ENCODE measurements at places on chromosomes 6 and 20.

DNA sequence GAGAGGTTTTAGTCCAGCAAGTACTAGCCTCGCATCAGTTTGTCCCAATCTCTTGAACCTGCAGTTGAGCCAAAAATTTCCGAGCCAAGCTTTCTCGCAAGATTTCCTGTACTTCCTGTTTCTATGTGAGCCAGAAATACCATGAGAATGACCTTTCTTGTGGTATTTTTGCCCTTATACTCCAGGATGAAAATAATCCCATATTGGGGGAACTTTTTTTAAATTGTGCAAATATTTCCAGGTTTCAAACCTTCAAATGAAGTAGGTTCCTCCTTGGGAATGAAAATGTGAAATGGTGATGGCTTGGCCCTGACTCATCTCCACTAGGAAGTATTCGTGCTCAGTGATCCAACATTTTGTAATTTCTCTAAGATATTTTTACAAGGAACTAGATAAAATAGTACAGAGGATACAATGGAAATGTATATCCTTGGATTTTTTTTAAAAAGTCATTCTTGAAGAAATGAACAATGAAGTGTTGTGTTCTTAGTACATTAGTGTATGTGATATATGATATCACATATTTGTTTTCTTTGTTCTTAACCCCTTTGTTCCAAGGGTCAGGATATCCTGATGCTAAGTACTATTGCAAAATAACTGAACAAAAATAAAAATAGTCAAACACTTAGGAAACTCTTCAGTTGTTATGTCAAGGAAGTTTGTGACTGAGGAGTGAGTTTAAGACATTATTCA, 184.0 kb downstream of the PDE7B start:
- DNase-seq = no peak

GRCh38 chr6:167799033-167799821, 27.5 kb upstream of the AFDN start:
- DNase-seq = no peak

DNA sequence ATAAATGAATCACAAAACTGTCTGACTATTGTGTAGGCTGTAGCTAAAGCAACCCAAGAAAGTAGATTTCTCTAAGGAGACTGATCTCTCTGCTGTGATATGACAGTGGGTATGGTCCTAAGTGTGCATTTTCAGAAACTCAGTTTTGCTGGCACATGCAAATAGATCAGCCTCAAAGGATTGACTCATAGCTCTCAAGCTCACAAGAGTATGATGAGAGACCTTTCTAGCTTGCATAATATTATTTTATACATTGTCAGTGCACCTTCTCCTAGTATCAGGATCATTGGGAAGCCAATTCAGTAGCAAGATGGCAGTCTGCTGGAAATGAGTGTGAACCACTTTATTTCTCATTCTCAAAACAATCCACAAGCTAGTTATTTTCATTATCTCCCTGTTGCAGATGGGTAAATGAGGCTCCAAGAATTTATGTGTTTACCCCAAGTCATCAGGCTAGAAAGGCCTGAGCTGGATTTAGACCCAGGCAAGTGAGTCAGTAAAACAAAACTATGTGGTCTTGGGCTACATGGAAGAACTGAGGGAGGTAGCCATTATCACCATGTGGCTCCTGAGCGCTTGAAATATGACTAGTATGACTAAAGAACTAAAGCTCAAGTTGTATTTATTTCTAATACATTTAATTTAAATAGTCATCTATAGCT, 27.9 kb upstream of the PLCB4 start:
- DNase-seq = no peak

GRCh38 chr20:21608777-21609176, 94.9 kb upstream of the NKX2-2 start:
- no peak for DNase-seq

- DNase-seq = no peak
Observed at GRCh38 chr20:47317127-47317895, 39.2 kb downstream of the ZMYND8 start.

DNA sequence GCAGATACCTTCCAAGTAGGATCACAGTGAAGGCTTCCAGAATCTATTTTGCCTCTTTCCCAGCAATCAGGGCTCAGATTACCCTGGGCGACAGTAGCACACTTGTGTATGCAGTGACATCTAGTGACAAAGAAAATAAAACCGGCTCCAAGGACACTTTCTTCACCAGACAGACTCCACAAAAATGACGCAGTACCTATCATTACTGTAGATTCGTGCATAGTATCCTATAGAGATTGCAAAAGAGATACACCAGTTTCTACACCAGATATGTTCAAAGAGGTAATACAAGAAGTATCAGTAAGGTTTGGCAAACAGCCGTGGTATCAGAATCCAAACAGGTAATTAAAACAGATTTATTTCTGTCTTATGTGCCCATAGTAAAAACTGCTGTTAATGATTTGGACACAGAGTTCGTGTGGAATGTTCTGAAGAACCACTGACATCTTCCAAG, 600.4 kb upstream of the JAG1 start:
- DNase-seq = peak; percentile 44

DNA sequence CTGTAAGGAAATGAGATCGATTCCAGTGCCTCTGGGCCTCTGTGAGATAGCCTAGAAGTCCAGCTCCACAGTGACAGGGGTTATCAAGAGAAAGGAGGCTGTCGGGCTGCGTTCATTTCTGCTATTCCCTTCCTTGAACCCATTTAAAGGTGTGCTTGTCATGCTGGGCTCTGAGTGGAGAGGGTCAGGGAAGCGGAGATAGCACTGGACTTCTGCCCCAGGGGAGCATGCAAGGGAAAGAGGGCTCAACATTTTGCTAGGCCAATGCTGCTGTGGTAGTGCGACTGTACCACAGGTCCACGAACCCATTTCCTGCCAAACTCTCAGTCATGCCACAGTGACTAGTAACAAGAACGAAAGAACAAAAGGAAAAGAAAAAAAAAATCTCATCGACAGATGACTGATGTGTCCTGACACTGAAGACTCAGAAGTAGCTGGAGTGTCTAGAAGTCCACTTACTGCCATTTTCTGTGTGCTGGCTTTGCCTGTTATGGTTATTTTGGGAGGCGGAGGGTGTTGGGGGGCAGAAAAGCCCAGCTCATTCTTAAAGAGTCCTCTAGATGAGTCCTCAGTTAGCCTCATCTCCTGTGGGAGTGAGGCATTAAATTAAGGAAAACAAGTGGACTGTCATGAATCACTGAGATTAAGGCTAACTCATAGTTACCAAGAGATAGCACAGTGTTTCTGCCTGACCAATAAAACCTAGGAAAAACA, 8.1 kb downstream of the NEDD9 start:
- DNase-seq = no peak

GRCh38 chr6:30459145-30459544, 30.2 kb upstream of the HLA-E start:
- no peak for DNase-seq

DNA sequence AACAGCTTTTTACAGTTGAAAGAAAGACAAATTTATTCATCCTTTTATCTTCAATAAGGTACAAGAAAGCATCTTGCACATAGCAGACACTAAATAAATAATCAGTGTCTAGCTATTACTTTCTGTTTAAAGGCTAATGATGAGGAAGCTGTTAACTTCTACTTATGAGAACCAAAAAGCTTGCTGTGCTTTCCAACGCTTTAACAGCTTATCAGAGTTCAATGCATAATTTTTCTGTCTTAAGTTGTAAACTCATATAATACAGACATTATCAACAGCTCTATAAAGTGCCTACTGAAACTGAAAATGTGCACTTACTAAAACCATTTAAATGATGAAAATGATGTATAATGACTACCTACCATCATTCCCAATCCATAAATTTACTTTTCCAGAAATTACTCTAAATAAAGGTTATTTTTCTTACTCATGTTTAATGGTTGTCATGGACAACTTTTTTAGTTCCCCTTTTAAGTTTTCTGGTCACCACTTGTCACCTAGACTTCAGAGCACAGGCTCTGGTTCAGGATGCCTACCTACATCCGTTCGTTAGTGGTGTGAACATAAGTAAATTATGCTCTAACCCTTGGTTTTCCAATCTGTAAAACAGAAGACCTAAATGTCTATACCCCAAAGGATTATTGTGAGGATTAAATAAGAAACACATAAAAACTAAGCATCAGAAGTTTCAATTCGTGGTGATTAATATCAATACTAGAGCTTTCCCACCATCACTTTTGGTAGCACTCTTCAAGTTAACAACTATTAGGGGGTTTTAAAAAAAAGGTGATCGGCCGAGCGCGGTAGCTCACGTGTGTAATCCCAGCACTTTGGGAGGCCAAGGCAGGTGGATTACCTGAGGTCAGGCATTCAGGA, 8.0 kb downstream of the PNISR start:
- DNase-seq = no peak

DNA sequence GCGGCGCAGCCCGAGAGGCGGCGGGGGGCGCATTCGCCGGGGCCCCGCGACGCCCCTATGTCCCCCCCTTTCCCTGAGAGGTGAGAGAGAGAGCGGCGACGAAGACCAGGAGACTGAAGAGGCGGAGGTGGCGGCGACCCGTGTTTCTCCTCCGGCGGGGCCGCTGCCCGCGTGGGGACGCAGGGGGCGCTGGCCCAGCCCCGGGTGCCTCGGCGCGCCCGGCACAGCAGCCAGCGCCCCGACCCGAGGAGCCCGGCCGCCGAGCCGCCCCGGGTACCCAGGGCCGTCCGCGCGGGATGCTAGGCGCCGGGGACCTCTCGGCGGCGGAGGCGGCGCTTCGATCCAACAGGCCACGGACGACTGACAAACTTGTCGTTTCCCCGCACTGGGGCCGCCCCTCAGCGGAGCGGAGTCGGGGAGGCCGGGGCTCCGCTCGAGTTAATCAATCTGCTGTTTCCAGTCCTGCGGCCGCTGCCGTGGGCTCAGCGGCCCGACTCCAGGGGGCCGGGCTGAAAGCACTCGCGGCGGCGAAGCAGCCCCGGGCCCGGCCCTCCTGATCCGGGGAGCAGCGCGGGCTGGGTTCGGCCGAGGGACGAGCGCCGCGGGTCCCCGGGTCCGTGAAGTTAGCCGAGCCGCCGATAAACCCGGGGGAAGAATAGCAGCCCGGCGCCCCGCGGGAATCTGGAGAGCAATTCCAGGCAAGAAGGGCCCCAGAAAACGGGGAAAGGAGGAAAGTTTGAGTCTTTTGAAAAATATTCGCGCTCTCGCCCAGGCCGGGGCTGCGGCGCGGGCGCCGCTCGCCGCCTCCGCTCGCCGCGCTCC, 631 bp downstream of the MDGA1 start:
- DNase-seq = no peak

GRCh38 chr6:17863901-17864754, 123.3 kb downstream of the KIF13A start:
- no peak for DNase-seq

DNA sequence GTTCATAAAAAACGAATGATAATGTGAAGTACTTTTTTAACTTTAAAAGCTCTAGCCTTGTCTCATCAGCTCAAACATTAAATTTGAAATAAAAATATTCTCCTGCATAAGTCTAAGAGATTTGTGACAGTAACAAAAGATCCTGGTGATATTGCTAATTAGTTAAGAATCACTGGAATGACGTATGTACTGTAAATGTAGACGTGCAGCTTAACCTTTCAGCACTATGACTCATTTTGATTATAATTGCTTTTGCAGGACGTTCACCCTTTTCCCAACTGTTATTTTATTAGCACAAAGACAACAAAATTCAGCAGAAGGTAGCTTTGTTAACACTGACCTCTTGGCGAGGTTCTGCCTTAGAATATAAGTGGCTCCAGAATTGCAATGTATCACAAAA, 68.6 kb downstream of the TENT5A start:
- no peak for DNase-seq

- no peak for DNase-seq
Observed at GRCh38 chr20:37969949-37970855, 63.1 kb downstream of the TTI1 start.

DNA sequence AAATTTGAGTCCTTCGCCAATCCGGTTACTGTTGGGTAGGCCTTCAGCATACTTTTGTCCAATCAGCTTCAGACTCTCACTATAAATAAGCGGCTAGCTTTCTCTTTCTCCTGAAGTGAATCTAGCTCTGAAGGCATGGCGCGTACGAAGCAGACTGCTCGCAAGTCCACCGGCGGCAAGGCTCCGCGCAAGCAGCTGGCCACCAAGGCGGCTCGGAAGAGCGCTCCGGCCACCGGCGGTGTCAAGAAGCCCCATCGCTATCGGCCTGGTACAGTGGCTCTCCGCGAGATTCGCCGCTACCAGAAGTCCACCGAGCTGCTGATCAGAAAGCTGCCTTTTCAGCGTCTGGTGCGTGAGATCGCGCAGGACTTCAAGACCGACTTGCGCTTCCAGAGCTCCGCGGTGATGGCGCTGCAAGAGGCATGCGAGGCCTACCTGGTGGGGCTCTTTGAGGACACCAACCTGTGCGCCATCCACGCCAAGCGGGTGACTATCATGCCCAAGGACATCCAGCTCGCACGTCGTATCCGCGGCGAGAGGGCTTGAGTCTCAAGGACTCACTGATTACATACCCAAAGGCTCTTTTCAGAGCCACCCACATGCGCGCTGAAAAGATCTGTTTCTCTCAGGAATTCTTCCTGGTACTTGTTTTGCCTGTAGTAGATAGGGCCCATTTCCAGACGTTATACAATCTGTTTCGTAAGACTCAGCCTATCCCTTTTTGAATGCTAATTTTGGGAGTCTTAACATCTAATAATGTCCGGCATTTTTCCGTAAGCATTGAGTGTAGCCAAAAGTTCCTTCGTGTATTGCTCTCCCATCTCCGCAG, 102.0 kb downstream of the OR2B2 start:
- peak; percentile 93 for DNase-seq

DNA sequence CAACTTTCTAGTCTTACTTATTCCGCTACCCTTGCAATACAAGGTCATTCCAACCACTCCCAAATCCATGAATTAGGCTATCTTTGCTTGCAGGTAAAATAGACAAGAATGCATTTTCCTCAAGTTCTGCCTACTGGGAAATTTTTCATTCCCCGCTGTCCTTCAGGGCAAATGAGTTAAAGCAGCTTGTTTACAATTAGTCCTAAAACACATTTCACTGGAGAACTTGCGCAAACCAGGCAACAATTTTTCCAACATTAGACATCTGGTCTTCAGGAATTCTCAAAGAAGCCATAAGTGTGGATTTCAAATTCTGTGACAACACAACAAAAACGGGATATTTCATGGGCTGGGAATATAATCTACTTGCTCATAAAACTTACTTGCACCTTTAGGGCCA, 20.4 kb downstream of the SPINT4 start:
- DNase-seq = no peak

DNA sequence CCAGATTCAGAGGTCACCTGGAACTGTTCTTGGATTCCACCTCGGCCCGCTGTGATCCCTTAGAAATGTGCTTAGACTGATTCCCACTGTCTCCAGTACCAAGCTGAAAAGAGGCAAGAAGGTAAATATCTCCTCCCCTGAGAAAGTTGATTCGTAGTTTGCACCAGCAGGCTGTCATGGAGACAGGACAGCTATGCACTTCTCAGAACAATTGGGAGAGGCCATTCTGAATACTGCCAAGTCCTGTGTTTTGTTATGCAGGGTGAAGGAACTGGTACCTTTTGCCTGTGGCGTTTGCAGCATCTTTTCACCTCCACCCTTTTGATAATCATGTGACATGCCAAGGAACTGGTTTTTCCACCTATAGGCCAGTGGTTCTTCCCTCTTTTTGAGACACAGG, 58.2 kb upstream of the RNGTT start:
- no peak for DNase-seq

GRCh38 chr20:56829788-56830385, 200.8 kb downstream of the TFAP2C start:
- DNase-seq = no peak

- no peak for DNase-seq
Observed at GRCh38 chr6:99501762-99502161, 13.5 kb downstream of the USP45 start.
